Fibroblast of upper back skin (primary cell): ENCODE measurements at places on chromosomes 16 and 17.
A peak's percentile ranks its signal among the peaks of the same experiment; 100 is the strongest.

- no peak for DNase-seq
Observed at GRCh38 chr16:28899882-28900590, 21.7 kb downstream of the ATP2A1 start.

- no peak for DNase-seq
Observed at GRCh38 chr17:17511293-17511741, 15.1 kb upstream of the RASD1 start.

GRCh38 chr16:24204150-24204665, 51.9 kb upstream of the CACNG3 start:
- no peak for DNase-seq

GRCh38 chr16:31080035-31080629, 5.9 kb downstream of the ZNF646 start:
- DNase-seq: no peak

DNA sequence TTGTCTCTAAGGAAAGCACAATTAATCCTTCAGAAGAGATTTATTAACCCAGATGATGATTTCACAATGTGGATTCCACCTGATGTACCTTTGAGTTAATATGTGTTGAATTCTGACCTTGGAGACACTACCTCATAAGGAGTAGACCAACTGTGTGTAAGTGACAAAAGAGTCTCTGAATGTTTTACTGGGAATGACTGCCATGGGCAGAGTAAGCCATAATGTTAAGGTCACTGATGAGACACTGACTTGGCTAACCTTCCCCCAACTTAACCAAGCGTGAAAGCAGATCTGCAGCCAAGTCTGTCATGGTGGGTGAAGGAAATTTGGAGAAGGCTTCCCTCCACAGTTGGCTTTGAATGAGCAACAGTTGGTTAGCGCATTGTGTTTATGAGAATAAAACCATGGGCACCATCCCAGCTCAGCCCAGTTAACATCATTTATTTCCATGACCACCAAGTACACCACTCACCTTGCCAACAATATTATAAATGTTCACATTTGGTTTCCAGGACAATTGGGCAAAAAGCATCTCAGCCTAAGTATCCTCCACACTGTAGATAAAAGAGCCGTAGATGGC, 618.5 kb downstream of the KCNJ2 start:
- DNase-seq: no peak

DNA sequence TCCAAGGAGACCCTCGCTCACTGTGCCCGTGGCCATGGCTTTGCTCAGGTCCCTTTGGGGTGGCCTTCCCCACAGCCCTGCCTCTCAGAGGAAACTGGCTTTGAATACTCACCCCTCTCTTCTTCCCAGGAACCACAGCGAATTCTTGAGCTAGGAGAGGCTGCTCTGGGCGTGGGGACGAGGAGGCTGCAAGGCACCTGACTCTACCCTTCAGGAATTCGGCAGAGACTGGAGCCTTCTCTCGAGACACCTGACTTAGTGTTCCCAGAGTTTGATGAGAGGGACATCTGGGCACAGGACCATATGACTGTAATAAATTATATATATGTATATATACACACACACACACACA, 6.2 kb downstream of the LLGL2 start:
- no peak for DNase-seq

DNA sequence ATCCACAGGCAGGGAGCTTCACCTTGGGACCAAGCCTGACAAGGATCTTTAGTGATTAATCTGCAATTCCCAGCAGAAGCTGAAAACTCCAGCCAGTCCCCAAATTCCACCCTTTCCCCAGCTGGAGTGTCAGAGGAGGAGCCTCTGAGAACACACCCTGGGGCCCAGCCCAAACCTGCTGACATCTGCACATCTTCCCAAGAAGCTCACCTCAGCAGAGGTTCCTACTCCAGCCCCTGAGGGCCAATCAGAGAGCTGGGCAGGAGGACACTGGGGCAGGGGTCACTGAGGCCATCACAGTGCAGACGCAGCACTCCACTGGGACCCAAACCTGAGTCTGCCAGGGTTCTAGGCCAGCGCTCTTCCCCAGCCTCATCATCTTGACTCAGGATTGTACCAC, 44.9 kb downstream of the CNGB1 start:
- no peak for DNase-seq

DNA sequence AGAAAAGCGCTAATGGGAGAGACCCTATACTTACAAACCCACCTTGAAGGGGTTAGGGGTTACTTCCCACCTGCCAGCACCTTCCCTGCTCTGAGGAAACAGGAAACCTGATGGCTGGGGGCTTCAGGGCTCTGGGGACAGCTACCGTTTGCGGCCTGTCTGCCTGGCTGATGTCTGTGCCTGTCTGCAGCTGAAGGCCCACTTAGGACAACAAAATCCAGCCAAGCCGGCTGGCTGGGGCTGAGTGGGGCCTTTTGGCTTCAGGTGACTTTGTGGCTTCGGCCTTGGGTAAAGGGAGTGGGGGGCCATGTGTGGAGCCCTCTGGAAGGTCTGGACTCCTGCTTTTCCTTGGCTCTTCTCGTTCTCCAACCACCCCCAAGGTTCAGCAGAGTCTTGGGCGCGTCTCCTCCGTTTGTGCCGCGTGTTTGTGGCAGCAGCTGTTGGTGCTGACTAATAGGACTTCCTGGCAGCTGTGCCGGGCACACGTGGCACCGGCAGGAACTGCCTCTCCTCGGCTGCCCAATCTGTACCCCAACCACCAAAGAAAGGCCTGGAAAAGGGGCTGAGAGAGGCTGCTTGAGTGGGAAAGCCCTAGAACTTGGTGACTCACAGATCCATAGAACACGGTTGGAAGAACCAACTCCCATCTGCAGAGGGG, 186.7 kb downstream of the MSI2 start:
- no peak for DNase-seq

DNA sequence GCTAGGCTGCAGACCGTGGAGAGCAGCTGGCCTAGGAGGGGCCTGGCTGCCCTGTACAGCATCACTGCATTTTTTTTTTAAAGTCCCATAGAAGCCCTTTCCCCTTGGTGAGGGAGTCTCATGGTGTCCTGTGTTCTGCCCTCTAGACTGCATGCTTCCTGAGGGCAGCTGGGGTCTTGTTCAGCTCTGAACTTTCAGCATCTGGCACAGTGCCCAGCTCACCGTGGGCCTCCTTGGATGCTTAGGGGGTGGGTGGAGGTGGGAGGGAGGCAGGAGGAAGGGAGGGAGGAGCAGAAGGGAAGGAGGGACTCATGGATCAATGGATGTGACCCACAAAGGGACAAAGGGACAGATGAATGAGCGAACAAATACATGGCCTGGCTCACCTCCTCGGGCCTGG, 63.4 kb upstream of the TMEM97 start:
- DNase-seq: no peak

- no peak for DNase-seq
Observed at GRCh38 chr17:64016231-64016784, 4.1 kb downstream of the ICAM2 start.

- no peak for DNase-seq
Observed at GRCh38 chr17:64585146-64585545, 77.0 kb downstream of the SMURF2 start.

GRCh38 chr16:82996814-82997213, 370.0 kb downstream of the CDH13 start:
- DNase-seq: no peak

GRCh38 chr16:70715860-70716357, 30.1 kb upstream of the MTSS2 start:
- peak; percentile 85 for DNase-seq

GRCh38 chr16:50152351-50152806, 727 bp upstream of the TENT4B start:
- no peak for DNase-seq

GRCh38 chr17:31802502-31802901, 56.5 kb downstream of the COPRS start:
- DNase-seq: no peak

DNA sequence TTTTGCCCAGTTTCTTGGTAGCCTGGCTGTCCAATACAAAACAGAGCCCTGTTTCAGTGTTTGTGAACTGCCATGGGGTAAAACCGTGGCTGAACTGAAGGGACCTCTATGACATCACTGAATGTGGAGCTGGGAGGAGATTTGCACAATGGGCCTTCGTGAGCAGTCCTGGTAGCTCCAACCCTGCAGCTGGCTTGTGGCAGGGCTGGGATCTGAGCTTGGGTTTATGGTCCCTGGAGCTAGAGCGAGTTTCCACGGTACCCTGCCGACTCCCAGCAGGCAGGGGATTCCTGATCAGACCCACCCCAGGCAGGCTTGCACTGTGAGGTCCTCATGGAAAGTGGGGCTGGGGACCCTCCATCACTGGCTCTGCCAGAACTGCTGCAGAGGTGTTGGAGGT, 247.0 kb downstream of the GSG1L start:
- DNase-seq: no peak

DNA sequence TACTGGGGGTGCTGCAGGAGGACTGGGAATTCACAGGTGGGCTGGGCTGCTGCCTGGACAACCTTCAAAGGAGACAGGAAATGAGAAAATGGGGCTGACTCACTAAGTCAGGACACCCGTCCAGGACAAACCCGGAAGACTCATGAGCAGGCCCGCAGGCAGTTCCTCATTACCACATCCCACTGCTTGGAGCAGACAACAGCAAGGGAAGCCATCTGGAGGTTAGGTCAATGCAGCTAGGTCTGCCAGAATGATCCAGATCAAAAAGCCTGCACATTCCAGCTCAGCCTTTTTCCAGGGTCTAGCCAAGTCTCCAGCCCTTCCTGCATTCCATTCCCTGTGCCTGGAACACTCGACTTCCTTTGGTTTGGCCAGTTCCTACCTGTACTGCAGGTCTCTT, 536.5 kb upstream of the CDH11 start:
- DNase-seq: peak; percentile 98

DNA sequence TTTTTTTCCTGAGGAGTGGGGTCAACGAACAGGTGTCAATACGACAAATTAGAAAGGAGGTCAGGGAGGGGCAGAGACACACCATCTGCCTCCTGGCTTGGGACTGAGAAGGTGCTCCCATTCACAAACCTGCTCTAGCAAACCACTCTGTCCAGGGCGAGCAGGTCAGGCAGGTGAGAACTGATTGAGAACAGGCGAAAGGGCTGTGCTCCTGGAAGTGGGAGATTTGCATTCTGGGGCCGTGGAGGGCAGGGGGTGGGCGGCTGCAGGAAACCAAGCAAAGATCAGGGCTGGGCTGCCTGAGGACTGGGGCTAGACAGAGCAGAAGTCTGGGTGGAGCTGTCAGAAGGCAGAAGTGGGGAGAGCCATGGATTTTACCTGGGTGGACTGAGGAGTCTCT, 98.9 kb upstream of the NLRP1 start:
- DNase-seq: no peak

GRCh38 chr16:2096853-2097595, 38.7 kb downstream of the PKD1 start:
- no peak for DNase-seq

DNA sequence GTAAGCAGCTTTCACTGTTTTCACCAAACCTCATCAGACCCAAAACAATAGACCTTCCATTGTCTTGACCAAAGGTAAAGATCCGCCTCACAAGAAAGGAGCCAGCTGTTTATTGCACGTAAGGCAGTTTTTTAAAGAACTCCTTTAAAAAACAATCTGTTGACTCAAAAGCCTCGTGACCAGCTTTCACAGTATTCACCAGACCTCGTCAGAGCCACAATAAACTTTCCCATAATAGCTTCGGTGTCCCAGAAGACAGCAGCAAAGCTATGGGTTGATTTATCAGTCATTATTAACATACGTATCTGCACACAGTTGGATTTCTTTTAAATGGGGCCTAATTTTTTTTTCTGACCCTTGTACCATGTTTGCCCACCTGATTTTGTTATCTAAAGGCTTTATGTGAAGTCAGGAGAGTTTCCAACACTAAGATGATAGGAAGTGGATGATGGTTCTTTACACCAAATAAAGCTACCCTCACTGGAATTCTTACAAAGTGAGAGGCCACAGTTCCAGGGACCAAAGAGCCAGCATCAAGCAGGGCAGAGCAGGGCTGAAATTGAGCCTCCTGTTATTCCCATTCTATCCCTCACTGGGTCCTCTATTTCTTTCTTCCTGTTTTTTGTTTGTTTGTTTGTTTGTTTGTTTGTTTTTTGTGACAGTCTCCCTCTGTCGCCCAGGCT, 17.6 kb upstream of the HELZ start:
- no peak for DNase-seq

GRCh38 chr17:68403122-68403521, 54.2 kb downstream of the WIPI1 start:
- DNase-seq: no peak

DNA sequence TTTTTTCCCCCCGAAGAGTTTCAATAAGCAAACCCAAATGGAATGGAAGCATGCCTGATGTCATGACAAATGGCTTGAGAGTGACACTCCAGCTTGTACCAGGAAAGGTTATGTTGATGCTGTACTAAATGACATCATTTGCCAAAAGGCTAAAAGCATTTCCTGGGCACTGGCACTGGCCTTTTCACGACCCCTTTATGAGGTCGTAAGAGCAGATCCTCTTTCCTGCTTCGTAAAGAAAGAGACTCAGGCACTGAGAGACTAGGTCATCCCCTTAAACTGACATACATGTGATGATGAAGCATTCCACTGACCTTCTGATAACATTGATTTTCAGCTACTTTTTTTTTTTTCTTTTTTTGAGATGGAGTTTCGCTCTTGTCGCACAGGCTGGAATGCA, 30.5 kb downstream of the CEP295NL start:
- no peak for DNase-seq

DNA sequence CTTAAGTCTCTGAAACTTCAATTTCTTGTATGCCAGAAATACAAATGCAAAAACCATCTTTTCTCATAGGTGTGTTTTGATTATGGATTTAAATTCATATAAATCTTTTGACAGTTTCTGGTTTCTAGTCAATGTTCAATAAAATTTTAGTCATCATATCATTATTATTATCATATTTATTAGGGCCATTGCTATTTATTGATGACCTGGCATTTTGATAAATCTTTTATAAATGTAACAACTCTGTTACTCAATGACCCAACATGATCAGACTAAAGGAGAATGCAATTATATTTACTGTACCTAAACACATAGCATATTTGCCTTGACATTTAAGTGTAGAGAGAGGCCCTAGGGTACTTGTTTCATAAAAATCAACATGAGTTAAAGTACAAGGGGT, 320.8 kb downstream of the CDH8 start:
- no peak for DNase-seq

- no peak for DNase-seq
Observed at GRCh38 chr17:40027614-40028012, 12.4 kb downstream of the CSF3 start.

GRCh38 chr17:54348234-54348633, 525.5 kb downstream of the KIF2B start:
- DNase-seq: no peak

DNA sequence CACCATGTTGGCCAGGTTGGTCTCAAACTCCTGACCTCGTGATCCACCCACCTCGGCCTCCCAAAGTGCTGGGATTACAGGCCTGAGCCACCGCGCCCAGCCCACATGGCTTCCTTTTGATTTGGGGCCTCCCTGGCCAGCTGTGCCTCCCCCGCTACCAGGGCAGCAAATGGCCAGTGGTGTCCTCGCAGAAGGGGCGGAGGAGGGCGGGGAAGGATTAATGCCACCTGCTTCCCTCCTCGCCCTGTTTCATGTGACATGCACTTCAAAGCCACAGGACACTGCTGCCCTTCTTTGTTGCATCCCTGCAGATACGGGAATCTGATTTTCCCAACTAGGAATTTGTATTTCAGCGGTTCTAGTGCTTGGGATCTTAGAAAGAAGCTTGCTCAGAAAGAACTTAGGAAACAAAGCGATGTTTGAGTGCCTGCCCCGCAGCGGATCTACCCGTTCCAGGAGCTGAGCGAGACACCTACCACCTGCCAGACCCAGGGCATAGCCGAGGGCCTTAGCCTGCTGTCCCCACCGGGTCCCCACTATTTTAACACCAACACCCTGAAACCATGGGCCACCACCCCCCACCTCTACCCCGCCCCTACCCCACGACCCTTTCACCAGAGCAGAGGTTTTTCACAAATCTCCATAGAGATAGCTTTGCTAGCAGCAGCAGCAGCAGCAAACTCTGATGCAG, 37.7 kb upstream of the CCDC182 start:
- no peak for DNase-seq
